ENCODE measurements at places on chromosomes 6 and 20. TPM values are rescaled to one million over a fixed set of nuclear protein-coding genes. Genes with fewer than 3 reads are reported as not detected.

DNA sequence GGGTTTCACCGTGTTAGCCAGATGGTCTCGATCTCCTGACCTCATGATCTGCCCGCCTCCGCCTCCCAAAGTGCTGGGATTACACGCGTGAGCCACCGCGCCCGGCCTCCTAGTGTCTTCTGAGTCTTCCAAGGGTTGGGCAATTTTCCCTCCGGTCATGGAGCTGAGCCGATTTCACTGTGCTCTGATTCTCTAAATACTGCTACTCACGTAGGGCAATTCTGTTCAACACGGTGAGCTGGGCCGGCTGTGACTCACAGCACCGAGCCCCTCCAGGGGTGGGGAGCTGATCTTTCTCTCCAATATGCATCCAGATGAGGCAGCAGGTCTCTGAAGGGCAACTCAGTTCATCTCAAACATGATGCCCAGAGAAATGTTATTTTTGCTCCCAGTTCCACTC, 71.6 kb upstream of the CD93 start:
- no peak for DNase-seq

The FHL5 gene
- total RNA-seq, result 1.8 TPM

The ADAM33 gene
- total RNA-seq, result 6.7 TPM

DNA sequence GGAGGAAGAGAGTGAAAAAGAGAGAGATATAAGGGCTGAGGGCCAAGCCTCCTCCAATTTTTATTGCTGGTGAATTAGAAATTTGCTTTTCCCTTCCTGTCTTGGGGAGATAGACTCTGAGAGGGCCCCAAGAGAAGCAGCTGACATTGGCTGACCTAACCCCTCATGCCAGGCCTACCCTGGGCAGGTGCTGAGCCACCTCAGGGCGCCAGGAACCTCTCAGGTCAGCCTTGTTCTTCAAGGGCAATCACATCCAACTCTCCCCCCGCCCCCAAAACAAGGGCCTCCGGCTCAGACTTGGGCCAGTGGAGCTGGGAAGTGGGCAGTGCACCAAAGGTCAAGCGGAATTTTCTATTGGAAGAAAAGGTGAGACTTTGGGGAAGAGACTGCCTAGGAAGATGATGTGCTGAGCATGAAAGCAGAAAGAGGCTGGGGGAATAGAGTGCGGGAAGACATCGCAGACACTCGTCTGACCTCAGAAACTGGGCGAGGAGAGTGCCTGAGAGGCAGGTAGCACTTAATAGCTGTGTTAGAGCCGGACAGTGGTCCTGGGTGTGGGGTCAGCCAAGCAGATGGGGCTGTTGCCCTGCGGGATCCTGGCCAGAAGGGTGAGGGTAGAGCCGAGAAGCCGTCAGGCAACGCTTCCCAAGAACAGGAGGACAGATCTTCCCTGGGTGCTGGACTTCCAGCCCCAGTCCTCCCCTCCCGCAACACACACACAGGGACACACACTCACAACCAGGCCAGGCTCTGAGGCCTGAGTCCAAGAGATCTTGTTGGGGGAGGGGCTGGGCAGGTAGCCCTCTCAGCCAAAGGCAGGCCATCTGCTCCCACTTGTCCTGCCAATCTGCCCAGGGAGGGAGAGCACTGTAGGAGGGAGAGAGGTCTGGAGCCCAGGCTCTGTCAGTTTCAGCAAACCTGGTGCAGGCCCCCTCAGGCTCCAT, 3.7 kb upstream of the FASTKD5 start:
- no peak for DNase-seq

The ERVFRD-1 gene
- total RNA-seq, result 0.10 TPM

The LINC00237 gene
- total RNA-seq, result not detected

All from colonic mucosa (tissue), 4 donors.